ENCODE measurements at places on chromosomes 3 and 15.

DNA sequence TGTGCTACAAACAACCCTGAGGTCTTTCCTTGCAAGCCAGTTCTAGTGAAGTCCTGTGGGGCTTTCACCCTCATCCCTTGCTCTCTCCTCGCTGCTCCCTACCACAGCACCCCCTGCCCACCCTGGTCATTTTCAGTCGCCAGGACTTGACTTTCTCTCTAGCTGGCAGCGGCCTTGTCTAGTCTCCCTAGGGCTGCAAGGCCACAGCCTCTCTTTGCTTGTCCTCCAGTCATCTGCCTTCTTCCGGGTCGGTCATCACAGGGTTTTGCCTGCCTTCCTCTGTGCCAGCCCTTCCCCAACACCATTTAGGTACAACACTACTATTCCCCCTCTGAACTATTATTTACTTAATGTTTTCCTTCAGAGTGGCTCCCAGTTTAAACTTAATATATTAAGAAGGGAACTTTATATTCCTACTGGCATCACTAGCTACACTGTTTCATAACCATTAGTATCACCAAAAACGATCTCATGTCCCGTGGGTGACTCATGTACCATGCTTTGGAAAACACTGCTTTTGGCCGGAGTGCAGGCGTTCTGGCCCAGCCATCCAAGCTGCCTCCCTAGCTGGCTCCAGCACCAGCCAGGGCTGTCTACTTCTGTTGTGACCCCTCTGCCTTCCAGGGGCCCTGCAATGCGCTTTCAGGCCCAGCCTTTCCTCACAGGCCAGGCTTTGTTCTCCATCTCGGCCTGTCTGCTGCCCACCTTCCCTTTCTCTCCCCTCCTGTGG, 21.4 kb downstream of the FAH start:
- no peak for ATAC-seq

GRCh38 chr15:61582092-61582491, 353.0 kb upstream of the RORA start:
- no peak for ATAC-seq

DNA sequence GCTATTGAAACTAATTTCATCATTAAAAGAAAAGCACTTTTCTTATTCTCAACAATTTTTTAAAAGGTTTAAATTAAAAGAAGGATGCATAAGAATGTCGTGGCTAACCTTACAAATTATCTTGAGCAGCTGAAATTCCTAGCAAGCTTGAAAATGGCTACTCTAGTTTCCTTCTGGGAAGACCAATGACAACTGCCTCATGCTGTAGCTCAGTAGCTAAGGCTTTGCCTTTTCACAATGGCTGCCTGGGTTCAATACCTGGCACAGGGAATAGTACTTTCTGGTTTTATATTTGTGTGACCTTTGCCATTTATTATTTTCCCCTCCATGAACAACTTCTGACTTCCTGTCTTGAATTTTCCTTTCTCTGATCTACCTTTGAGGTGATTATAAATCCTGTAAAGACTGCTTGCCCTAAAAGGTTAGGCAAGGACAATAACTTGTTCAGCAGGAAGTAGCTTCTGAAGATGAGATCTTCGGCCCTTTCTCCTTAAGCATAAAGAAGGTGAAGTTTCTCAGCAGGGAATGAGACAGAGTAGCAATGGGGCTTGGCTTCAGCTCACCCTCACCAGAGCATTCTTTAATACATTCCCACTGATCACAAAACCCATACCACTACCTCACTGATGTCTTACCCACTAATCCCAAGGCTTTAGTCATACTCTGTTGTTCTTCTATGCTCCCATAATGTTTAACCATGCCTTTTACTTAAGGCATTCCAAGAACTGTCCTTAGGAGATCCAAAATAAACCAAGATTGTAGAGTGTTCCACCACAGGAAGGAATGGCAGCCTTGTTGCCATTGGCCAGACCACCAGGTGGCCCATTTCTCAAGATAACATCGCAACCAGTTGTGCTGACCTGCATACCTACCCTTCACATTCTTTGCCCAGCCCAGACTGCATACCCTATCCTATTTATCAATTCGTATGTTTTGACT, 276.8 kb downstream of the ULK4 start:
- ATAC-seq = no peak

- ATAC-seq = no peak
These were observed 11.3 kb downstream of the CORO2B start for GRCh38 chr15:68589783-68590710.

DNA sequence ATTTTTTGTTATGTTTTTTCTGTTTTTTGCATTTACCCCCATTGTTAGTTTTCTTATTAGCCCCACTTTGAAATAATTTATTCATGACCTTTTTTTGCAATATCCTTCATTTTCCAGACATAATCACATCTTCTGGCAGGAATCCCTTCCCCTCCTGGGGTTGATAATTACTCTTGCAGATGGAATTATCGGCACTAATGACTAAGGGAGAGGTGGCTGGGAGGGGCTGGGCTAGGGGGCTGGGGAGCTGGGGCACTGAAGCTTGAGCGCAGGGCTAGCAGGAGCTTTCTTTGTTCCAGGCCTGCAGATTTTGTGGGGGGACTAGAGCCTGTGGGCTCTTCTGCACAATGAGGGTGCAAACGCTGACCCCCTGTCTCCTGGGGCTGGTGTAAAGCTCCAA, 77.8 kb downstream of the RAB11A start:
- ATAC-seq = no peak

- ATAC-seq = no peak
These were observed 121.6 kb downstream of the EEFSEC start for GRCh38 chr3:128274837-128275236.

DNA sequence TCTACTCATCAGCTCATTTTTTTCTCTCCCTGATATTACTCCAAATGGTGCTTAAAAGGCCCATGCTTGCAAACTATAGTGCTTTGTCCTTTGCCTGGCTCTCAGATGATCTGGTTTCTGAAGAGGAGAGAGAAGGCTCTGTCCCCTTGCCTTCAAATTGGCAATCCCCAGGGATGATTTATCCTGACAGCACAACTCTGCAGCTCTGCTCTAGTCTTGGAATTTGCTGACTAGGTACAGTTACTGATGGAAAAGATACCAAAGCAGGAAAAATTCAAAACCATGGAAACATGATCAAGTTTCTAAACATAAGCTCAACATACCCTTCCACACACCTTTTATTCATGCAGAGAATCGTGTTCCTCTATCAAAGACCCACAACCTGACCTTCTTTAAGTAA, 106.7 kb upstream of the CADPS start:
- ATAC-seq = no peak

DNA sequence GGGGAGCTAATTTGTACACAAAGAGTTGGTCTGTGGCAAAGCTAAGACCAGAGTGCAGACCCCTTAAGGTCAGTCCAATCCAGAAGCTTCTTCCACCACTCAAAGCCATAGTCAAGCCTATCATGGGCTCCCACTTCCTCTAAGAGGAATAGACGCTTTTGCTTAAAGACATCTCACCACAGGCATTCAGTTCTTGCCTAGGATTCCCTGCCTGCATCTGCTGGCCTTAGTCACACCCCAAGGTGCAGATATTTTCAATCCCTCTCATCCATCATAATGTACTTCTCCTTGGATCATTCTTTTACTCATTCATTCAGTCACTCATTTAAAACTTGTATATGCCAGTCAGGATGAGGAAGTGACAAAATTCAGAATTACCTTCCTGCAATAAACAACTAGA, 179.6 kb upstream of the STT3B start:
- ATAC-seq = no peak

- no peak for ATAC-seq
These were observed 86.6 kb upstream of the GSK3B start for GRCh38 chr3:120180731-120181412.

- ATAC-seq = no peak
These were observed 251.9 kb downstream of the CDIN1 start for GRCh38 chr15:36831125-36831903.

- ATAC-seq = no peak
These were observed 35.1 kb downstream of the USP3 start for GRCh38 chr15:63539521-63539920.
